ENCODE measurements at places on chromosomes 11 and 22. TPM values are rescaled to one million over a fixed set of nuclear protein-coding genes. Genes with fewer than 3 reads are reported as not detected.

The BTBD18 gene
- total RNA-seq, result not detected

The NXPE2 gene
- total RNA-seq, result not detected

The TENM4 gene
- total RNA-seq, result 5.5 TPM

The MDK gene
- total RNA-seq, result 543 TPM

The DBX1 gene
- not detected for total RNA-seq

The MRGPRE gene
- not detected for total RNA-seq

The APOBEC3B gene
- 22.6 TPM for total RNA-seq

The ACCS gene
- 0.39 TPM for total RNA-seq

The DNHD1 gene
- total RNA-seq, result 1.4 TPM

The MEI1 gene
- total RNA-seq, result not detected

- DNase-seq, result no peak
These were observed 65.5 kb downstream of the GRIK4 start for GRCh38 chr11:120577041-120577440.

GRCh38 chr11:63841554-63841953, 2.6 kb downstream of the MARK2 start:
- DNase-seq, result peak; percentile 63

DNA sequence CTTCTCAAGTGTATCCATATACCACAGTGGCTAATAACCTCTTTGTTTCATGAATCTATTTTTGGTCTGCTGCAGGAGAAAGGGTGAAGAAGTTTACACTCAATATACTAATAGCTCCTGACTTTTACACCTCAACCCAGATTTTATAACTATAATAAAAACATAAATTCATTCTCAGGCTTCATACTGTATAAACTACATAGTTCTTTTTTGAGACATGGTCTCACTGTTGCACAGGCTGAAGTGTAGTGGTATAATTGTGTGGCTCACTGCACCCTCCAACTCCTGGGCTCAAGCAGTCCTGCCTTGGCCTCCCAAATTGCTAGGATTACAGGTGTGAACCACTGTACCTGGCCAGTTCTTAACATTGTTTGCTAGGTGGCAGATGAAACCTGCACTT, 17.8 kb upstream of the CCDC179 start:
- DNase-seq, result no peak

DNA sequence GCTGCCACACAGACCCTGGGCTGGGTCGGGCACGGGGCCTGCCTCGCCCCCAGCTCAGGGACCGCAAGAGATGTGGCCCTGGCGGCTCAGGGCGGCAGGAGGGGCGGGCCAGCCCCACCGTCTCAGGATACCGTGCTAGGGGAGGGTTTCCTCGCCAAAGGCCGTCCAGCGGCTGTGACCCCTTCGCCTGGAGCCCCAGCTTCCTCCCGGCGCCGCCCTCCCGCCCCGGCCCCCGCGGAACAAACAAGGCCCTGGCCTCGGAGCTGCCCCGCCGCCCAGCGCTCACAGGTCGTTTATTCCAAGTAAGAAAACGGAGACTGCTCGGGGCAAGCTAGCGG, 543 bp upstream of the AP2A2 start:
- no peak for DNase-seq

DNA sequence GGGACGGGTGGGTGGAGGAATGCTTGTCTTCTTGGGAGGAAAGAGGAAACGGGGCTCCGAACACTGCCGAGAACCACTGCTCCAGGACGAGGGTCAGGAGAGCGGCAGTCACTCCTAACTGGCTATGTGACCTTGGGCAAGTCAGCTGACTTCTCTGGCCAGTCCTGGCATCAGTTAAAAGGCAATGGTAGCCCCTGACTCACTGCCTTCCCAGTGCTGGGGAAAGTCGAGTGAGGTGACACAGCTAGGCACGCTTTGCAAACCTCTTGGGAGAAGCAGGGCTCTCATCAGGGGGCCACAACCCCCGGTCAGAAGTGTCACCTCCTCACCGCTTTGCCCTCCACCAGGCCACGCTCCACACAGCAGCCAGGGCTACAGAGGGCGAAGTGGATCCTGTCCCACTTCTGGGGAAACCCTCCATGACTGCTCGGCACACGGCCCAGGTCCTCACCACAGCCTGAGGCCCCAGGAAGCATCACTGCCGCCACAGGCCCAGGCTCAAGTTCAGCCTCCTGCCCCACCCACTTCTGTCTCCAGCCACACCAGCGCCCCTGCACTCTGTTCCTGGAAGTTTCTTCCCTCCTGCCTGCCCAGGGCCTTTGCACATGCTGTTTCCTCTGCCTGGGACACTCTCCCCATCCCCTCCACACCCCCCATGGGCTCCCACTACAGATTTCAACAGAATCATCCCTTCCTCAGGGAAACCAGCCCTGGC, 16.3 kb downstream of the IL2RB start:
- no peak for DNase-seq

DNA sequence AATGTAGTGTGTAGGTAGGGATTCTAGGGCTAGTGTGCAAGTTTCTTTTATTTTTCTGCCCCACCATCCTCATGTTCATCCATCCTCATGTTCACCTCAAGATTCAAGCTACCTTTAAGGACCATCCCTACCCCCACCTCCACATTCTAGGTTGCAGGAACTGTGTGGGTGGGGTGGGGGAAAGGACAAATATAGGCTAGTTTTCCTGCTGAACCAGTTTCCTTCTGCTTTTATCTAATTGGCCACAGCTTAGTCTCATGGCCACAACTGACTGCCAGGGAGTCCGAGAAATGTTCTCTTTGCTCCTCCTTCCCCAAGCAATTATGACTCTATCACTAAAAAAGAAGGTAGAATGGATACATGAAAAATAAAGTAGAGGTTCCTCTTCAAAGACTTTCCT, 179.0 kb upstream of the LARGE1 start:
- DNase-seq, result no peak

DNA sequence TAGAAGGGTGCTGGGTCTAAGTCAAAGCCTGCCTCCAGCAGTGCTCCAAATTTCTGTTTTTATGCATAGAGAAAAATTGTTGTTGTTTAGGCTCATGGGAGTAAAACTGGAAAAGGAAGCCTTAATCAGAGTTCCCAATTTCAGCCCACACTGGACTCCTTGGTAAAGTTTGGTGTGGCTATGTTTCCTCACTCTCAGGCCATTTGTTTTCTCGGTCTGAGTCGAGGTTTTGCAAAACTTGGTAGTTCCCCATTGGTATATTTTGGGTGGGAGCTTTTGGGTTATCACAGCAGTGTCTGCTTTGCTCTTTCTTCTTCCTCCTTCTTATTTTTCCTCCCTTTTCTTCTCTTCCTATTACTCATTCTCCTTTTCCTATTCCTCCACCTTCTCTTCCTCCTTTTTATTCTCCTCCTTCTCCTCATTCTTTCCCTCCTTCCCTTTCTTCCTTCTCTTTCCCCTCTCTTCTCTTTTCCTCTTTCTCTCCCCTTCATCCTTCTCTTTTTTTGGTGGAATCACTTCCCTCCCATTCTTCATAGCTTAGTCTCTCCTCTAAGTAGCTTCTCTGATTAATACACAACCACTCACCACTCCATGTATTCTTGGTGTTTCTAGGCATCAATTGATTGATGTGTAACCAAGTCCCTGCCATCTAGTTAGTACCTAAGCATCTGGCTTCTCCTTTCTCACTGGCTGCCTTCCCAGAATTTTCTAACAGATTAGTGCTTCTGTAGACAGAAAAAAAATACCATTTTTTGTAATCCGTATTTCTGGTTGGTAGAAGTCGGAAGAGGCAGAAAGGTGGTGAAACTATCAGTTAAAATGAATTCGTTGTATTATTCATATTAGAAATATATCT, 10.1 kb downstream of the SLC5A1 start:
- no peak for DNase-seq

GRCh38 chr11:98561877-98562395, 458.8 kb upstream of the CNTN5 start:
- DNase-seq, result no peak

DNA sequence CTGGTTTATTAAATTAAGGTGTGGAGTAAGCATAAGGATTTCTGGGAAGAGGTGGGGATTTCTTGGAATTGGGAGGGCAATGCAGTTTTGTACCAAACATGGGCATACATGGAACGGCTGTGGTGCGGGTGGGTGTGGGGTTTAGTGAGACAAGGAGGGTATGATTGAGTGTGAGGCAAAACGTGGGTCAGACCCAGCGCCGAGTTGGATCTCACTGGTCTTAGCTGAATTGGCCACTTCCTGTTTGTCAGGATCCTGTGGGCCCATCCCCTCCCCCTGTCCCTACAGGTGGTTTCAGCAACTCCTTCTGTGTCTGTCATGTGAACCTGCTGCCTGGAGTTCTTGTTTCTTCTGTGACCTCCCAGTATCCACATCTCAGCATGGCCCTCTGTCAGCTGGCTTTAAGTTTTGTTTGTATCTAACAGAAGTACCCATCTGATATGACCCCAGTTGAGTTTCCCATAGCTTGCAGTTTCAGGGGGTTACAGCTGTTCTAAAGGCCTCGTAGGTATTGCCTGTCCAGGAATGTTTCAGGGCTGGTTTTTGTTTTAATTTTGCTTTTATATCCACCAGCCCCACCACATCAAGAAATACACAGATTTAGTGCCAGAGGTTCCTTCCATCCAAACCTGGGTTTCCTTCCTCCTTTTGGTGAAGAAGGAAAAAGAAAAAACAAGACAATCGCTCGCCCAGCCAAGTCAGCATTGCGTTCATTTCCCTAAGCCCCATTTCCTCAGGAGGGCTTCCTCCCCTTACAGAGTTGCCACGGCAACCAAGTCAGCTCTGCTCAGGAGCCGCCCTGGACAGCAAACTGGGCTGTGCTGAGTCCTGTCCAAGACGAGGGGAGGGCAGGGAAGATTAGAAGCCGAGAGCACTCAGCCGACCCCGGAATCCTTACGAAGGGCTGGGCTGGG, 6.0 kb downstream of the APOL1 start:
- no peak for DNase-seq

- DNase-seq, result no peak
These were observed 13.5 kb downstream of the SEZ6L start for GRCh38 chr22:26182723-26183122.

GRCh38 chr11:114215871-114216795, 80.1 kb upstream of the NNMT start:
- DNase-seq, result no peak

- no peak for DNase-seq
These were observed 1.4 kb upstream of the NR1H3 start for GRCh38 chr11:47256374-47256773.

GRCh38 chr22:41367039-41367679, 14.6 kb upstream of the TEF start:
- peak; percentile 79 for DNase-seq

DNA sequence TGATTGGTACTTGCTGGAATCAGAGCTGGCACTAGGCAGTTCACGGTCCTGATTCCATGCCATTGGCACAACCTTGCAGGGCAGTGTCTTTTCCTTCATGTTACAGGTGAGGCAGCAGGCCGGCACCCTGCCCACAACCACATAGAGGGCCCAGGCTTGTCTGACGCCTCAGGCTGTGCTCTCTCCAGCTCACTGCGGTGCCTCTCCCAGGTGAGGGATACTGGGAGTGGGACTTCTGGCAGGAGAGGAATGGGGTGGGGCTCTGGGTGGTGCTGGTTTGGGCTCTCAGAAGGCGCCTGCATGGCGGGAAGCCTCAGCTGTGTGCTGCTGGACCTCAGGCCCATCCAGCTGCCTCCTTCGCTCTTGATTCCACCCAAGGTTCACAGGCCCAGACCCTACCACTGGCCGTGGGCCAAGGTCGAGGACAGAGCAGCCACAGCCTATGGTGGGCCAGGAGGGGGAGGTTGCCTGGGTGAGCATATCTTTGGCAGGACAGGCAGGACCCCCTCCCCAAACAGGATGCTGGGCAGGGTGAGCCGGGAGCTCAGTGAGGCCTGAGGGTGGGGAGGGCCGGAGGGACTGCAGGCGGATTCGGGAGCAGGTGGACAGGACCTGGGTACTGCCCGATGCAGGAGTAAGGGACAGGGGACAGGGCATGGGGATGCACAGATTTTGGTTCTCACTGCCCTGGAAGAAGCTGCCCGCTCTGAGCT, 7.0 kb upstream of the MPPED1 start:
- no peak for DNase-seq

DNA sequence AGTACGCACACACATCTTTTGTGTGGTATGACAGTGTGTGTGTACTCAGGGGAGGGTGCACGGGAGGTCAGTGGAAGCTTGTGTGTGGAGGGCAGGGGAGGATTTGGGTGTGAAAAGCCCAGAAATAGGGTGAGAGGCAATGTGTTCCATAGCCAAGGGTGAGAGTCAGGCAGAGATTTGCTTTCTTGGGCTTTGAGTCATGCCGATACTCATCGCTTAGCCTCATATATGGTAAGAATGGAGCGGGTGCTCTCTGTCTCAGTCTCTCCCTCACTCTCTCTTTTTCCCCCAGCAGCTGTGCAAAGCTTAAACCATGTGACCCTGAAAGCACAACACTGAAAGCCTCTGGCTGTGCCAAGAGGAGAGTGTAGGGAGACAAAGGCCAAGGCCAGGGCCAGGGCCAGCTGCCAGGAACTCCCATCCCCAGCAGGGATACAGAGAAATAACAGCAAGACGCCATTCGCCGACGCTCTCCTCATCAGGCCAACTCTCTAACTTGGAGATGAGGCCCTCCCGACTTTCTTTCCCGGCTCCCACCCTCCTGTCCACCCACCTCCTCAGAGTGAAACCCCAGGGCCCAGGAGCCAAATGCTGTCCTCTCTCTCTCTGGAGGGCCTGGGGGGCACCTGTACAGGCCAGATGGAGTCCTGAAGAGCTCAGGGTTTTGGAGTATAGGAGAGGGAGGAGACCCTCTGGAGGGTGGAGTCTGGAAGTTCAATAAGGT, 20.3 kb upstream of the MICAL3 start:
- DNase-seq, result no peak

- no peak for DNase-seq
These were observed 6.0 kb downstream of the CSNK1E start for GRCh38 chr22:38311323-38311620.

Data from M059J (cell line).